ENCODE measurements at places on chromosomes 2 and 18. TPM values are rescaled to one million over a fixed set of nuclear protein-coding genes. Genes with fewer than 3 reads are reported as not detected.
A peak's percentile ranks its signal among the peaks of the same experiment; 100 is the strongest.

The TEX261 gene
- 64.7 TPM for polyA plus RNA-seq

GRCh38 chr2:44916291-44916690, 25.2 kb upstream of the SIX3 start:
- DNase-seq = no peak

The IKZF2 gene
- polyA plus RNA-seq = 2.1 TPM

DNA sequence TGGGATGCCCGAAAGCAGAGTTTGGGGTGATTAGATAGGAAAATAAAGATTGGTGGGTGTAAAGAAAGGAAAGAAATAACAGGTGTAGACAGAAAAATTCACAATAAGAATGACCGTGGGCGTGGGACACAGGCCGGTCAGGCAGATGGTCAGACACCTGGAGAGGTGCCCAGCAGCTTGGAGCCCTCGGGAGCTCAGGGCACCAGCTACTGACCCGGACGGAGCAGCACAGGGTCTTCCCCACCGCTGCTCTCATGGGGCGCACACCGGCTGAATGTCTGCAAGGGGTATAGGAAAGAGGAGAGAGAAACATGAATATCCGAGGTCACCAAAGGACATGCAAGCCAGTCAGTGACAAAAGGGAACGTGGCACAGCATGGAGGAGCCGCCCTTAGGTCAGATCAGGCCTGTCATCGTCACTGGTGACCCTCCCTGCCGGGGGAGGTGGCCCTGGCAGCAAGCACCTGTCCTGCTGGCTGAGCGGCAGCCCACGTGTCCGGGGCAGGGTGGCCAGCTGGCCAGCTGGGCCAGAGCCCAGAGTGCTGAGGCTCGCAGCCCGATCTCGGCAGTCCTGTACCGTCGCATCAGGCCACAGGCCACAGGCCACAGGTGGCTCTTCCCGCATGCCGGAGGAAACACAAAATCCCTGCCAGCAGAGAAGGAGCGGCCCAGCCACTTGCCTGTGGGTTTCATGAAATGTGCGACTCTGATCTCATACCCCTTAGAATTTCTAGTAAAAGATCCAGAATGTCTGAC, 112.0 kb upstream of the NDUFV2 start:
- no peak for DNase-seq

GRCh38 chr2:2243666-2244065, 87.4 kb downstream of the MYT1L start:
- DNase-seq = no peak

DNA sequence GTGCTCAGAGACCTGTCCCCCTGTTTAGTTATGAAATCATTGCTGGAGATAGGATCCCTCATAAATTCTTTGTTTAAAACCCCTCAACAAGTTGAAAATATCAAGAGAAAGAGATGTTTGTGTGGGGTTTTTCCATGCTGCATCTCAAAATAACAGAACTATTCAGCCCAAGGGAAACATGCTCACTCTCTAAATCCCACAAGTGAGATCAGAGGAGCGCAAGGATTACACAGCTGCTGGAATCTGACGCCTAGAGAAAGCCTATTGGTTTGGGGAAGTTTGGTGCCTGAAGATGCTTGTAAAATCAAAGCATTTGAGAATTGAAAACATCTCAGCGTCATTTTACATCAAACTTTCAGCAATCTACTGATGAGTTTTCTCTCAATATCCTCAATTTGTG, 7.9 kb downstream of the FSHR start:
- no peak for DNase-seq

GRCh38 chr2:191693778-191694177, 15.8 kb downstream of the NABP1 start:
- DNase-seq = no peak

GRCh38 chr2:10303181-10303693, 533 bp downstream of the HPCAL1 start:
- no peak for DNase-seq

The PTCD3 gene
- polyA plus RNA-seq = 44.0 TPM

DNA sequence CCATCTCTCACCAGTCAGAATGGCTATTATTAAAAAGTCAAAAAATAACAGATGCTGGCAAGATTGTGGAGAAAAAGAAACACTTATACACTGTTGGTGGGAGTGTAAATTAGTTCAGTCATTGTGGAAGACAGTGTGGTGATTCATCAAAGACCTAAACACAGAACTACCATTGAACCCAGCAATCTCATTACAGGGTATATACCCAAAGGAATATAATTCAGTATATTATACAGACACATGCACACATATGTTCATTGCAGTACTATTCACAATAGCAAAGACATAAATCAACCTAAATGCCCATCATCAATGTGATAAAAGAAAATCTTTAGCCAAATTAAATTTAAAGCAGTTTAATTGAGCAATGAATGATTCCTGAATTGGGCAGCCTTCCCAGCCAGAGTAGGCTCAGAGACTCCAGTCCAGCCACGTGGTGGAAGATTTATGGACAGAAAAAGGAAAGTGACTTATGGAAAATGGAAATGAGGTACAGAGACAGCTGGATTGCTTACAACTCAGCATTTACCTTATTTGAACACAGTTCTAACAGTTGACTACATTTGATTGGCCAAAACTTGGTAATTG, 377.1 kb upstream of the SLC39A10 start:
- DNase-seq = no peak

The LIMS4 gene
- polyA plus RNA-seq = 5.2 TPM

- DNase-seq = no peak
Measured at GRCh38 chr18:2906704-2907549, 60.1 kb downstream of the EMILIN2 start.

GRCh38 chr18:2687390-2688001, 32.0 kb downstream of the SMCHD1 start:
- DNase-seq = no peak

GRCh38 chr2:209671020-209671680, 100.5 kb upstream of the UNC80 start:
- DNase-seq = no peak

GRCh38 chr2:242085941-242086621, 216.6 kb downstream of the RTP5 start:
- DNase-seq = peak; percentile 1

DNA sequence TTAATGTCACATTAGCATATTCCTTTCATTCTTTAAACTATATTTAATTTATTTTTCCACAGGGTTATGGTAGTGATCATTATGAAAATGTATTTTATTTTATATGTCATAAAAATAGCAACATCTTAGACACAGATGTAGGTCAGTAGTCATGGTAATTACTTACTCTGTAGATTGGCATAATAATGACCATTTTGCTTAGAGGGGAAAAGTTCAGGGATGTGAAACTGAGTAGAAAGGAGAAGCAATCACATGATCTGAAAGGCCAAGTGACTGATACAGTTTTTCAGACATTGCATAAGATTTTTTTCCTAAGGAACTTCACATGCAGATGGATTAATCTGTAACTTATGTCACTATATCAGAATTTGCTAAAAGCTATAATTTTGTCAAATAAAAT, 286.9 kb downstream of the CTNNA2 start:
- no peak for DNase-seq

All from IMR-90 (cell line).